ENCODE measurements at places on chromosomes 5 and 9.

GRCh38 chr5:103101079-103101750 is 18.7 kb downstream of the GIN1 start:
- no peak for DNase-seq

DNA sequence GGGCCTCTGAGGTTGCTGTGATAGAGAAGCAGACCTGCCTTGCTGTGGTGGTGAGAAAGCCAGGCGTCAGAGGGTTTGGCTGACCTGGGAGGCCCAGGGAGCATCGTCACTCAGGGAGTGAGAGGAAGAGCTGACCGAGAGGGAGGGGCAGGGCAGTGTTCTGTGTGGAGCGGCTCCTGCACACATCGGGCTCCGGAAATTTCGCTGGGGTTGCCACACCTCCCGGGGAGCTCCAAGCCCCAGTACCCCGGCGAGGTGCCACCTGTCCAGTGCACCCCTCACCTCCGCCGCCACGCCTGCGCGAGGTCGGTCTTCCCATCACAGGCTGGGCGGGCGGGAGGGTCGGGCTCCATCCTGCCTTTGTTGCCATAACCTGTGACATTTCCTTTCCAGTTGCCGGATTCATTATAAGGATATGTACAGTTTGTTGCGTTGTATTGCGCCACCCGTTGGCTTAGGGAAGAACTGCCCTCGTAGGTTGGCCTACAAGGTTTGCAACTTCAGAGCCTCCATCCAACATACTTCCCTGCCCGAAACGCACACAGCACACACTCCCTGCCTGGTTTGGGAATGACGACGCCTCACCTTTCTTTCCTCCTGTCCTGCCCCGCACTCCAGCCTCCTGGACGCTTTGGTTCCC is 223.2 kb downstream of the CACNA1B start:
- DNase-seq: no peak

DNA sequence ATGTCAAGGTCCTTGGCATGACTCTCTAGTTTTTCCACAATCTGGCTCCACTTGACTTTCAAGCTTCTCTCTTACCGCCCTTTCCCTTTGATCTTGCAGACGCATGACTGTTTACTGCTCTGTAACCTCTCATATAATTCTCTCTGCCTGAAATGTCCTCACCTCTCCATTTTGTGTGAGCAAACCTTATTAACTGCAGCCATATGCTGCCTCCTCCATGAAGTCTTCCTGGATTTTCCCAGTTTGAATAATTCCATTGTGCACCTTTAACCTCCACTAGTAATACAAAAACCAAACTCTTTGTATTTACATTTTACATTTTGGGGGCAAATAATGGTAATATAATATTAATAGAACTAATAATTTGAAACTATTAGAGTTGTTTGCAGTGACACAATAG is 9.5 kb upstream of the C9orf72 start:
- DNase-seq: no peak

DNA sequence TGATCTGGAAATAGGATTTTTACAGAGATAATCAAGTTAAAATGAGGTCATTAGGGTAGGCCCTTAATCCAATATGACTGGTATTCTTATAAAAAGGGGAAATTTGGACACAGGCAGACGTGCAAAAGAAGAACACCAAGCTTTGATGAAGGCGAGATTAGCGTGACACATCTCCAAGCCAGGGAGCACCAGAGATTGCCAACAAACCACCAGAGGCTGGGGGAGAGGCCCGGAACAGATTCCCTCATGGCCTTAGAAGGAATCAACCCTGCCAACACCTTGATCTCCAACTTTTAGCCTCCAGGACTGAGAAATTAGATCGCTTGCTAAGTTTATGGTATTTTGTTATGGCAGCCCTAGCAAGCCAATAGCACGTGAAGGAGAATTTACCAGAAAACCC is 10.8 kb upstream of the ARSI start:
- no peak for DNase-seq

GRCh38 chr9:112403614-112404201 is 23.8 kb downstream of the HSDL2 start:
- no peak for DNase-seq

DNA sequence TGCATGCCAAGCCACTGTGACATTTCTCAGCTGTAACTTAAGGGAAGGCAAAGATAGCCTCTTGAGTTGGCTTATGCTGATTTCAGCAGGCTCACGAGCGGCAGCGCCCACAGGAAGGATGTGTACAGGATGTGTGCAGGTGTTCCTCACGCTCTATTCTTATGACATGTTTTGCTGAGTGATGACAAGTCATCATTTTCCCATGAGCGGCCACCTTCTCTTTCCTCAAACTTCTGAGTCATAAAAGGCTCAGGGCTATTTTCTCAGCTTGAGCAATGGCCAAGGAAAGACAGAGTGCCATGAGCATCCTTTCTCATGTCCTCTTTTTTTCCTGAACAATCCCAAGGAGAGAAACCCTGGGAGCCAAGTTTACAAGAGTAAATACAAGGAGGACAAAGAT is 365.9 kb downstream of the PLK2 start:
- no peak for DNase-seq

DNA sequence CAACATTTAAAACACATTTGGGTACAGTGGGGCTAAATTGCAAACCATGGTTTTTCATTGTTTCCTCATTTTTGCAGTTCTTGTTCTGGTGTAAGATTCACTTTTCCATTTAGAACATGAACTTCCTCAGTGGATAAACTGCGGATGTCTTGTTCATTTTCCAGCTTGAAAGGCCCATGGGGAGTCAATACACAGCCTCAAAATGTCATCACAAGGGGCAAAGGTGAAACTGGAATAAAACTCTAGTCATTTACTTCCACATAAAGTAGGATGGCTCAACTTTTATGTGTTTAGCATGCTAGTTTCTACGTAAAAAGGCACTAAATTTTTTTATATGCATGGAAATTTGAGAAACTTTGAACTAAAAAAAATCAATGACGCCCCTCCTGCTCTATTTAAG is 718.8 kb downstream of the TLR4 start:
- no peak for DNase-seq

DNA sequence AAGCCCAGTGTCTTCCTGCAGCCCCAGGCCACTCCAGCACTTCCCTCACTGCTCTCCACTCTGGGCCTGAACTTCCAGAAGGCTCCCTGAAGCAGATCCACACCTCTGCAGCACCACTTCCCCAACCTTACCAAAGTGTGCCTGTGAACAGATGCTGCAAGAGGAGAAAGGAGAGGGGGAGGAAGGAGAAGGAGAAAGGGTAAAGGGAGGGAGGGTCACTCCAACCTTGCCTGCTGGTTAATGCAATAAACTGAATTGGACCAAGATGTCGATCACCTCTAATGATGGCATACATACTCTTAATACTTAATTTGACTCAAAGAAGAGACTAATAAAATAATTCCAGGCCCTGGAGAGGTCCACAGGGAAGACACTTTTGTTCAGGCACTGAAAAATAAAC is 77.2 kb upstream of the RAI14 start:
- DNase-seq: no peak

DNA sequence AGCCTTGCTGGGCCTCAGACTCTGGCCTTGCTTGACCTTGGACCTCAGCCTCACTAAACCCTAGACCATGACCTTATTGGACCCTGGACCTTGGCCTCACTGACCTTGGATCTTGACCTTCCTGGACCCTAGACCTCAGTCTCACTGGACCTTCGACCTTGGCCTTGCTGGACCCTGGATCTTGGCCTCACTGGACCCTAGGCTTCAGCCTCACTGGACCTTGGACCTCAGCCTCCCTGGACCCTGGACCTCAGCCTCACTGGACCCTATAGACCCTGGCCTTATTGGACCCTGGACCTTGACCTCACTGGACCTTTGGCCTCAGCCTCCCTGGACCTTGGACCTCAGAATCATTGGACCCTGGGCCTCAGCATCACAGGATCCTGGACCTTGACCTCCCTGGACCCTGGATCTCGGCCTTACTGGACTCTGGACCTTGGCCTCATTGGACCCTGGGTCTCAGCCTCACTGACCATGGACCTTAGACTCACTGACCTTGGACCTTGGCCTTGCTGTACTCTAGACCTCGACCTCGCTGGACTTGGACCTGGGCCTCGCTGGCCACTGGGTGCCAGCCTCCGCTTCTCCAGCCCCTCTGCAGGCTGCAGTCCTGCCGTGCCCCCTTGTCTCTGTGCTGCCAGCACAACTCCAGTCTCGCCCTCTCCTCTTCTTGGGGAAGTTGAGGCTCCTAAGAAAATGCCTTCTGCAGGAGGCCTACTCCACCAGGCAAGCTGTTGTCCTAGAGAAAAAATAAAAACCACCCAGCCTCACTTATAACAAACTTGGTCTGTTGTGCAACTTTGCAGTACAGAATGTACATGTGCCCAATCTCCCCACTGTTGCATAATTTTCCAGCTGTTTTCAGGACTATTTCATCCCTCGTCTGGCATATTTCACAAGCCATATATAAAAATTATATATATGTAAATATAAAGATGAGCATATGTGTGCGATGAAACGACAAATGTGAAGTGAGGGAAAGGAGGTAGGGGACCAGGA is 11.0 kb upstream of the ADAMTS2 start:
- DNase-seq: no peak

DNA sequence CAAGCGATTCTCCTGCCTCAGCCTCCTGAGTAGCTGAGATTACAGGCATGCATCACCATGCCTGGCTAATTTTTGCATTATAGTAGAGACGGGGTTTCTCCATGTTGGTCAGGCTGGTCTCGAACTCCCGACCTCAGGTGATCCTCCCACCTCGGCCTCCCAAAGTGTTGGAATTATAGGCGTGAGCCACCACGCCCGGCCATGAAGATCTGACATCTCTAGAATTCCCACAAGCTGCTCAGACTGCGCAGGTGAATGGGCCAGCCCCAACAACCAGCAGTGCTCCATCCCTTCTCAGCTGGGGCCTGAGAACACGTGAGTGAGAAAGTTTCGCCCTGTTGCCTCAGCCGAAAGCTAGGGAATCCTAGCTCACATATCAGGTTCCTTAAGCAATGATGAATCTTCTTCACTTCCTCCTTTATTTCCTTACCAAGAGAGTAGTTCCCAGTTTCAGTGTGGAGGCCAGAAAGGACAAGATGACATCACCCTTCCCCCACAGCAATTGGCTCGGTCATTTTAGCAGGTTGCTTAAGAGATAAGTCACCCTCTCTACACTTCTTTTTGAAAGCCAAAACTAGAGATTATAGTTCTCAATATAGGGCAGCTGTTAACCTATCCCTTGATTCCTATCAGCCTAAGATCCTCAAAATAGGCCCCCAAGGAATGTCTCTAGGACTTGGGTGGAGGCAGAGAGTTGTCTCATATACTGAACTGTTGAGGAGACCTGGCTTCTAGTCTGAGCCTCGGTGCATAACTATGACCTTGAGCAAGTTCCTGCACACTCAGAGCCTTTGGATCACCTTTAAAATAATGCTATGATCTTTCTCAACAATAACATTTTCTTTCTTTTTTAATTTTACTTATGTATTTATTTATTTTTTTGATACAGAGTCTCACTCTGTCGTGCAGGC is 23.9 kb upstream of the PPP2CA start:
- DNase-seq: no peak

DNA sequence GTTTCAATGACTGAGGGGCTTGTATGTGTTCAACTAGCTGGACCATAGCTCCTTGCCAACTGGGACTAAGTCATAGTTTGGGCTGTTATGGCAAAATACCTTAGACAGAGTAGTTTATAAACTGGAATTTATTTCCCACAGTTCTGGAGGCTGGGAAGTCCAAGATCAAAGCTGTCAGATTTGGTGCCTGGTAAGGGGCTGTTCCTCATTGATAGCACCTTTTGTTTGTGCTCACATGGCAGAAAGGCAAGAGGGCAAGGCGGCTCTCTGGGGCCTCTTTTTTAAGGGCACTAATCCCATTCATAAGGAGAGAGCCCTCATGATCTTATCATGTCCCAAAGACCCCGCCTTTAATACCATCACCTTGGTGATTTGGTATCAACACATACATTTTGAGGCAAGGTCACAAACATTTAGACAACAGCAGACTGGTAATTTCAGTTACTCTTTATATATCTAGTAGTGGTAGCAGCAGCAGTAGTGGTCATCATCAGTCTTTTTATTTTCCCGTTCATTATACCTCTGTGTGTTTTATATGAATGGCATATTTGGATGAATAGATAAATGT is 477.0 kb downstream of the CCDC171 start:
- no peak for DNase-seq

DNA sequence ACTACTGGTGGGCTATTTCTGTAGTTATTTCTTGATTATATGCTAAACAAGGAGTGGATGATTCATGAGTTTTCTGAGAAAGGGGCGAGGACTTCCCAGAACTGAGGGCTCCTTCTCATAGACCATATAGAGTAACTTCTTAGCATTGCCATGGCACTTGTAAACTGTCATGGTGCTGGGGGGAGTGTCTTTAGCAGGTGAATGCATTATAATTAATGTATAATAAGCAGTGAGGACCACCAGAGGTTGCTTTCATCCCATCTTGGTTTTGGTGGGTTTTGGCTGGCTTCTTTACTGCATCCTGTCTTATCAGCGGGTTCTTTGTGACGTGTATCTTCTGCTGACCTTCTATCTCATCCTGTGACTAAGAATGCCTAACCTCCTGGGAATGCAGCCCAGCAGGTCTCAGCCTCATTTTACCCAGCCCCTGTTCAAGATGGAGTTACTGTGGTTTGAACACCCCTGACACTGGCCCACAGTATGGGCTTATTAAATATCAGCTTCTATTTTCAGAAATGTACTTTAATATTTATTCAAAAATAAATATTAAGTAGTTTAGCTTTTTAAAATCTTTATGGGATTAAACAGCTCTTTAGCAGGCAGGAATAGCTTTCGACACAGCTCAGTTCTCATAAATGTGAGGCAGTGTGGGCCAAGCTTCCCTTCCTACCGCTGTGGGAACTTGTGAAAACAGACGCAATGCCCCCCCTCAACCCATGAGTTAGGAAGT is 44.4 kb downstream of the GALNT12 start:
- no peak for DNase-seq

DNA sequence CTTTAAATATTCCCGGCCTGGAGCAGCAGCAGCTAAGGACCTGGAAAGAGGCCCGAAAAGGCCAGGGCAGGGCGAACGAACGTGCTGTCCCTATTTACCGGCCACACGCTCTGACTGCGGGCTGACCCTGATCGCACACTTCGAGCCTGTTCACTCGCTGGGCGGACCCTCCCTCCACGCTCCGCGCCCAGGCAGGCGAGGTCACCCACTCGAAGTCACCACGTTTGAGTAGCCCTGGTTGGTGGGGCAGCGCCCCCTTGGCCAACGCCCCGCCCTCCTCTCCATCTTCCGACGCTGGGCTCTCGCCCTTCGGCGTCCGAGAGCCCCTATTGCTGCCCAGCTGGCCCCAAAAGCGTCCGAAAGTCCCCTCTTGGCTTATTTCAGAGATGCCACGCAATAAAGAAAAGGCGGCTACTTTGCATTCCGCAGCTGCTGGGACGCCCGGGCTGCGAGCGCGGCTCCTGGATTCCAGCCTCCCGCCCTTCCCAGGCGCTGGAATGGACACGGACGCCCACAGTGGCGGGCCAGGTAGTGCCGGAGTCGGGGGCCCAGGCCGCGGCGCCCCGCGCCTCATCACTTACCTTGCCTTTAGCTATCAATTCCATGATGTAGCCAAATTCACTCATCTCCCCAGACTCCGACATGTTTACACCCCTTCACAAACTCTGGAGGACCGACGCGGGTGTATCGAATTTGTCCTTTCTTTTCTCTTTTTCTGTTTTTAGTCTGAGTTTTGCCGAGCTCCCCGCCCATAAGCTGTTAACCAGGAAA is 9.9 kb upstream of the TRIM36 start:
- no peak for DNase-seq

- DNase-seq: no peak
Measured at GRCh38 chr5:102762562-102763227, 7.6 kb downstream of the PAM start.

Data from T-helper 1 cell (primary cell).